ENCODE measurements at places on chromosomes 5 and 9. TPM values are rescaled to one million over a fixed set of nuclear protein-coding genes. Genes with fewer than 3 reads are reported as not detected.
A peak's percentile ranks its signal among the peaks of the same experiment; 100 is the strongest.

GRCh38 chr5:80399526-80400239 lies 8.2 kb upstream of the ZFYVE16 start:
- no peak for DNase-seq

DNA sequence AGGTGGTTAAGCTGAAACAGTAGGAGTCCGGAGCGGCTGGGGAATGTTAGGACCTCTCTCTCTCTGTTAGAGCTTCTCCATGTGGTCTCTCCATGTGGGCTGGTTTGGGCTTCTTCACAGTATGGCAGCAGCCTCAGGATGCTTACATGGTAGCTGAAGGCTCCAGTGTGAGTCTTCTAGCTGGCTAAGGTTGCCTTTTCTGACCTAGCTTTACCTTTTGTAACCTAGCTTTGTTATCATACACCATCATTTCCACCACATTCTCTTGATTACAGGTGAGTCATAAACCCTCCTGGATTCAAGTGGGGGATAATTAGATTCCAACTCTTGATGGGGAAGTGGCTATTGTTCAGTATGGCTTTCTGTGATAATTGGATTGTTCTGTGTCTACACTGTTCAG lies 98.5 kb downstream of the MTREX start:
- DNase-seq = no peak

- DNase-seq = no peak
Measured at GRCh38 chr9:81239388-81239787, 450.0 kb downstream of the TLE1 start.

GRCh38 chr9:77810637-77811119 lies 162.6 kb upstream of the GNA14 start:
- no peak for DNase-seq

DNA sequence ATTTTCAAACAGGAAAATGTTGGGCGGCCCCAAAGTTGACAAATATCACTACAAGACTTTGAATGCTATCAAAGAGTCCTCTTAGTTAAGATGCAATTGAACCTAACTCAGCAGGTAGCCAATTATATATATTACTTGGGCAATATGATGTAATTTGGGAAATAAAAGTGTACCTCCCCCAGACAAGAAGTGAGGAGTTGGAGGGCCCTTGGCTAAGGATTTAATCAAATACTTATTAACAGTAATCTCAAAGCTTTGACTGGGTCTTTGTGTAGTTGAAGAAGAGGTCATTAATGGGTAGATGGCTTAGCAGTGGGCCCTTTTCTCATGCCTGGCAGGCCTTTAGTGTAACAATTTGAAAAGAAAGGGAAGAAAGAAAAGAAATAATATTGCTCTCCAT lies 599.0 kb downstream of the CSNK1G3 start:
- DNase-seq = no peak

DNA sequence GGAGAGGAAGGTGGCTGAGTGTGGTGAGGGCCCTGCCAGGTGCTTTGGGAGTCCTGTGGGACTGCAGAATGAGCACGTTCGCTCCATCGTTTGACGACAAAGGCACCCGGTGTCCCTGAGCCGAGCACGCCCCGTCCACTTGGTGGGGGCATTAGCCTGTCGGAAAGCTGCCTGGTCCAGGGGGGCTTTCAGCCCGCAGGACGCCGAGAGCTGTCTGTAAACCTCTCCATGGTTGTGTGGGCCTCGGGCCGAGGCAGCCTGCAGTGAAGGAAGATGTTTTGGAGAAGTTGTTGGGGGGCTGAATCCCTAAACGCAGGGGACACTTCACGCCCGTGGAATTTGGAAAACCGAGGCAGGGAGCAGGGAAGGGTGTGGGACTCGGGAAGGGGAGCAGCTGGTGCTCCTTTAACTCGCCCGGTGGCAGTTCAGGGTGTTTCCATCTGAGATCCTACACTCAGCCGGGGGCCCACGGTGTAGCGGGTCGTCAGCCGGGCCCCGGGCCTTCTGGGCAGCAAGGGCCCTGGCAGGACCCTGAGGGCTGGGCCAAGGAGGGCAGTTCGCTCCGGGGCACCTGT lies 53.8 kb downstream of the MRPL36 start:
- DNase-seq = no peak

DNA sequence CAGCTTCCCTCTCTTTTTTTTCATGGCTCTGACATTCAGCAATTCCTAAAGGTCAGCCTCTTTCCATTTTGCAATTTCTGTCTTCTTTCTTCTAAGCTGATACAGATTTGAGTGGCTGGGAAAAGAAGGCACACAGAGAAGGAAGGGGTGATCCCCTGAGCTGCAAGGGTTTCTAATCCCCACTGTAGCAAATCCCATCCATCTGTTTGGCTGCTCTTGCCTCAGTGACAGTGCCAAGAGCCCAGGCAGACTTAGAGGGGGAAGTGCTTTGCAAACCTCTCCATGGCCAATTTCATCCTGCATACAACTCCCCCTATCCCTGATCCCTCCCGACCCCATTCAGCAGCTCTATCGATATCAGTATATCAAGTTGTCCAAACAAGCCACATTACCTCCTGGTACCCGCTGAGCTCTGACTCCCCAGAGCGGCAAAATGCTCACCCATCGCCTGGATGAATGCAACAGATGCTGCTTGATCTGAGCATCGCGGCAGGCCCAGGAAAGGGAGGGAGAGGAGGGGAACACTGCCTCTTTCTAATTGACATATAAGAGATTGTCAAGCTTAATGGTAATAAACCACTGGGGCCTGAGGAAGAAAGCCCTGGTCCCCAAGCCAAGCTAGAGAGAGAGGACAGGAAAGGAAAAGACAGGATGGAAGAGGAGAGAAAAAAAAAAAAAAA lies 268.9 kb downstream of the ASTN2 start:
- DNase-seq = no peak

GRCh38 chr9:84121991-84122523 lies 141.5 kb downstream of the RMI1 start:
- DNase-seq = no peak

GRCh38 chr5:141825791-141826560 lies 52.2 kb downstream of the PCDH1 start:
- DNase-seq = no peak

DNA sequence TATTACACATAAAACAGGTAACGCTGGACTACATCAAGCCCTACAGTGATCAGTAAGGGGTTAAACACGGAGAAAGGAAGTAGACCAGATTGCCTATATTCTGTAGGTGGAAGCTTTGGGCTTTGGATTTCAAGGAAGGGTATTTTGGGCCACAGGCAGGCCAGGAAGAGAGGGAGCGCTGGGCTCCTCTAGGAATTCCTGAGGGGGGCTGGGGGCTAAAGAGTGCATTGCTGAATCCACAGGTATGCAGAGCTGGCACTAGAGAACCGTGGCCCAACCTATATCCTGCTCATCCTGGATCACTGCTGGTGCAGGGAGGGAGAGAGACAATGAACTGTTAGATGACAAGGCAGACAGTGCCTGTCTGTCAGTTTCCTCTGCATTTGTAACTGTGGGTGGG lies 367.1 kb downstream of the CSNK1G3 start:
- no peak for DNase-seq

GRCh38 chr5:141747152-141748141 lies 65.4 kb upstream of the ARAP3 start:
- peak; percentile 54 for DNase-seq

DNA sequence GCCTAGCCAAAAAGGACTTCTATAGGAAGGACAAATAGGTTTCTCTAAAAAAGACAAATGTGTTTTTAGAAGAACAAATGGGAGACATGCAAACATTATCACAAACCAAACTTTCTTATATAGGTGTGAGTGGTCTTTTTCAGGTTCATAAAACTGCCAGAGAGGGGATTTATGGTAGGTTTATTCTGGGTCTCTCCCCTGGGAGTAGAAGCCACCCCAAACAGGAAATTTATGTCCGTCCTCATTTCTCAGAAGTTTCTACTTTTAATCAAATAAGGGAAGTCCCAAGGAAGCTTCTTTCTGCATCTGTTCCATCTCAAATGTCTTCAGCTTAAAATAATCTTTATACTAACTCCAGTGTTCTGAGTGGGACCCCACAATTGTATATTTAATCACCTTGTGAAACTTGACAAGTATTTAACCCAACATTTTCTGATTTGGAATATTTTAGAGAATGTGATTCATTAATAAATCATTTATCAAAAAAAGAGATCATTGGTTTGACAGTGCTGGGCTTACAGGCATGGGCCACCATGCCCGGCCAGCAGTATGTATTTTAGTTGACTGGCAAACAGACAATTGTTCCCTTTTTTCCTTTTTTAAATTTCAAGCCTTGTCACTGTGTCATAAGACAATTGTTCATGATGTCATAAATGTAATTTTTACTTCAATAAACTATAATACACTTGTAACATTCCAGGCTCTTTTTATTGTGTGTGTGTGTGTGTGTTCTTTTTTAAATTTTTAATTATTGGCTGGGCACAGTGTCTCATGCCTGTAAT lies 44.6 kb upstream of the GLDC start:
- no peak for DNase-seq

DNA sequence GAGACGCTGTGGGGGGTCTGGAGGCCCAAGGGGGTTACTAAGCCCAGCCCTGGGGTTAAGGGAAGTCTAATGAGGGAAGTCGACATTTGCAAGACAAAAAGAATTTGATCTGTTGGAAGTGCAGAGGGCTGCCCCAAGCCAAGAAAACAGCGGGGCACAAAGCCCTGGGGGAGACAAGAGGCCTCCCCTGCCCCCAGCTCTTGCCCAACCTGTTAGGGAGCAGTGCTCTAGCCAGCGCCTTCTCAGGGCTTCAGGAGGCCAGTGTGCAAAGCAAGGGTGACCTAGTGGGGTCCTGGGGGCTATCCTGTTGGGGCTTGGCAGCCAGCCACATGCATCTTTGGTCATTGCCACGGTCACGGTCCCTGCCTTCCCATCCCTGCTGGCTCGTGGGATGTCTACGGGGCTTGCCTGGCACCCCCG lies 25.2 kb downstream of the GFI1B start:
- DNase-seq = no peak

DNA sequence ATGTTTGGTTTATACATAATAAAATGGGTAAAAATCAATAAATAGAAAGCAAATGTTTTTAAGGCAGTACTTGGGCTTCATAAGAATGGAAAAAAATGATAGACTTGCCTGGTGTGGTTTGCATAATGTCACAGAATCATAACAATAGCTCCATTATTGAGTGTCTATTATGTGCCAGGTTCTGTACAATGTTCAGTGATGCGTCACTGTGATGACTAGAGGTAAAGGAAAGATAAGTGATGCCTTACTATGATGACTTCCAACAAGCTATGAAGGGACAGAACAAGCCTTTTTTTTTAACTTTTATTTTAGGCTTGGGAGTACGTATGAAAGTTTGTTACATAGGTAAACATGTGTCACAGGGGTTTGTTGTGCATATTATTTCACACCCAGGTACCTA lies 128.8 kb downstream of the TMC1 start:
- DNase-seq = no peak

GRCh38 chr5:33369485-33370465 lies 71.0 kb upstream of the TARS1 start:
- DNase-seq = no peak

GRCh38 chr9:73213300-73213699 lies 61.6 kb downstream of the ANXA1 start:
- DNase-seq = no peak

GRCh38 chr5:149434162-149435014 lies 55.3 kb upstream of the IL17B start:
- DNase-seq = no peak

DNA sequence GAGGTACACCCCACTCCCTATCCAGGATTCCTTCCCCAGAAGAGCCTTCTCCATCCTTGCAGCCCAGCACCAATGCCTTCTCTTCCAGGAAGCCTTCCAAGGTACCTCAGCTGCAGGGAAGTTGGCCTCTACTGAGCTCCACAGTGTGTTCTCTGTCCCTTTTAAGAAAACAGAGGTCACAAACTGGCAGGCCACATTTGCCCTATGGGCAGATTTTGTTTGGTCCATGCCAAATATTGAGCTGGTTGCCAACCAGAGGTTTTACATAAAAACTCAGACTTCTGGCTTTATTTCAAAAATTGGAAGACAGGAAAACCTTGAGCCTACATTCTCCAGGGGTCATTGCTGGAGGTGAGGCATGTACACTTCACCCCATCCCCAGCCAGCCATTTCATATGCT lies 9.0 kb upstream of the NDST1 start:
- DNase-seq = no peak

DNA sequence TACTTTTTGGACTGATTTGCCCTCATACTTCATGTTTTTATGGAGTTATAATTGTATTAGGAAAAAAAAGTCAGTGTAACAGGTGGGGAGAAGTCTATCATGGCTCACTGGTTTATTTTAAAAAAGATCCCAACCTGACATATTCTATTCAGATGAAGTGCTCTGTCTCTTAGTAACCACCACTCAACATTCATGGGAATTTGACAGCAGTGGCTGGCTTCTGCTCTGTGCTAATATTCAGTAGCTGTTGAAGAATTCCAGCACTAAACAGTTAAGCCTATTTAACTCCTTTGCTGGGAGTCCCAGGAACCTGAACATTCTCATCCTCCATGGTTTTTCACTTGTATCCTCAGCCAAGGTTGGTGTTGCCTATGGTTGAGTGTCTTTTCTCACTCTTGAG lies 23.1 kb downstream of the CMYA5 start:
- DNase-seq = no peak

GRCh38 chr9:129983891-129984290 lies 59.1 kb downstream of the FNBP1 start:
- DNase-seq = no peak

- no peak for DNase-seq
Measured at GRCh38 chr5:165296401-165297130, 1791.1 kb downstream of the MAT2B start.

- DNase-seq = no peak
Measured at GRCh38 chr9:9913276-9913832, 699.4 kb downstream of the PTPRD start.

DNA sequence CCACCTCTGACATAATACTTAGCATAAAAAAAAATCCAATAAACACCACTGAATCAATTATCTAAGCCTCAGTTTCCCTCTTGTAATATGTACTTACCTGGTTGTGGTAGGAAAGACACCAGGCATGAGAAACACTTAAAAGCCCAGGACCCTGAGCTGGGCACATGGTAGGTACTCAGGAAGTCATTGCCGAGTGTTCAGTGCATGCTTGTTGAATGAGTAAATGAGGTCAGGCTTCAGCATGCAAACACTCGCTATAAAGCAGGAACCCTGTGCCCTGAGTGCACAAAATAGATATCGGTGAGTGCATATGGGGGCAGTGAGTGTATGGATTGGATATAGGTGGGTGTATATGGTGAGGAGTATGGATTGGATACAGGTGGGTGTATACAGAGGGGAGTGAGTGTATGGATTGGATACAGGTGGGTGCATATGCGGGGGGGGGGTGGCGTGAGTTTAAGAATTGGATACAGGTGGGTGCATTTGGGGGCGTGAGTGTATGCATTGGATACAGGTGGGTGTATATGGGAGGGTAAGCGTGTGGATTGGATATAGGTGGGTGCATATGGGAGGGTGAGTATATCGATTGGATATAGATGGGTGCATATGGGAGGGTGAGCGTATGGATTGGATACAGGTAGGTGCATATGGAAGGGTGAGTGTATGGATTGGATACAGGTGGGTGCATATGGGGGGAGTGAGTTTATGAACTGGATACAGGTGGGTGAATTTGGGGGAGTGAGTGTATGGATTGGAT lies 194.3 kb upstream of the MSX2 start:
- no peak for DNase-seq

GRCh38 chr5:117318528-117318927 lies 743.9 kb upstream of the SEMA6A start:
- no peak for DNase-seq

Gene KCTD16
- 0.24 TPM for polyA plus RNA-seq

Gene N4BP3
- polyA plus RNA-seq = 16.8 TPM

Gene IFNE
- 0.21 TPM for polyA plus RNA-seq

Gene OTULINL
- 10.2 TPM for polyA plus RNA-seq

Gene ATOSB
- 15.9 TPM for polyA plus RNA-seq

Gene SET
- 599 TPM for polyA plus RNA-seq

Gene ELOVL7
- polyA plus RNA-seq = 3.9 TPM

Gene STK32A
- polyA plus RNA-seq = 4.5 TPM

Gene GDNF
- not detected for polyA plus RNA-seq

Gene PLEKHG4B
- polyA plus RNA-seq = 16.8 TPM

Gene ENTPD2
- 2.6 TPM for polyA plus RNA-seq

Gene CCDC152
- 21.3 TPM for polyA plus RNA-seq
